ENCODE measurements at places on chromosomes 3 and 15.

DNA sequence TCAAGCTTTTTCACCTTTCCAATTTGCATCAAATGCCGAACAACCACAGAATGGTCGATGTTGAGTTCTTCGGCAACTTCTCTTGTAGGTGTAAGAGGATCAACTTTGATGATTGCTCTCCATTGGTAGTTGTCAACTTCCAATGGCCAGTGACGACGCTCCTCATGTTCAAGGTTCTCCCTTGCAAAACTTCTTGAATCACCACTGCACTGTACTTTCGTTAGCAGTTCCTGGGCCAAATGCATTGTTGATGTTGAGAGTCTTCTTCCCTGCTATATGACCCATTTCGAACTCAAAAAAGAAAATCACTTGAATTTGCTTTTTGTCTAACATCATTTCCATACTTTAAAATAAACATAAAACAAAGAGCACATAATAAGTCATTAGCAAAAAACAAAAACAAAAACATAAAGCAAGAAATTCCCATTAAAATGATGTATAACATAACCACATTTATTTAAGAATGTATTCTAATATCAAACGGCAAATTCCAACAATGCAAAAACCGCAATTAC, 71.2 kb upstream of the AP4E1 start:
- DNase-seq: no peak

- DNase-seq: no peak
Observed at GRCh38 chr3:70889162-70890019, 577.0 kb upstream of the MDFIC2 start.

DNA sequence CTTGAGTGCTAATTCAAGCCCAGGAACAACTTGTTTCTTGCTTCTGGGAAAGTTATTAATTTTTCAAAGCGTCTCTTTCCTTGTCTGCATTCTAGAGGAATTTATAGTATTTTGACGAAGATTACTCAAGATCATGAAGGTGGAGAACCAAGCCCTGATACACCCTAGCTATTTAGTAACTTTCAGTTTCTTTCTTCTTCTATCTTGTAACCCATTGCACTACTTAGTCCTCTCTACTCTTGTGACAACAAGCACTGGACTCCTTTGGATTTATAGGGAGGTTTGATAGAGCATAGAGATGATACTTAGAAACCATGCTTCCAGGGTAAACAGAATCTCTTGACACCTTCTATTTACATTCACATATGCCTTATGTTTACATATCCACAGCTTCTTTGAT, 203.3 kb upstream of the GRM7 start:
- DNase-seq: no peak

GRCh38 chr15:32722136-32722535, 4.3 kb downstream of the GREM1 start:
- DNase-seq: no peak

- DNase-seq: peak; percentile 51
Observed at GRCh38 chr3:187616307-187616972, 53.8 kb downstream of the SST start.

GRCh38 chr3:65788461-65788860, 250.3 kb downstream of the MAGI1 start:
- DNase-seq: no peak

DNA sequence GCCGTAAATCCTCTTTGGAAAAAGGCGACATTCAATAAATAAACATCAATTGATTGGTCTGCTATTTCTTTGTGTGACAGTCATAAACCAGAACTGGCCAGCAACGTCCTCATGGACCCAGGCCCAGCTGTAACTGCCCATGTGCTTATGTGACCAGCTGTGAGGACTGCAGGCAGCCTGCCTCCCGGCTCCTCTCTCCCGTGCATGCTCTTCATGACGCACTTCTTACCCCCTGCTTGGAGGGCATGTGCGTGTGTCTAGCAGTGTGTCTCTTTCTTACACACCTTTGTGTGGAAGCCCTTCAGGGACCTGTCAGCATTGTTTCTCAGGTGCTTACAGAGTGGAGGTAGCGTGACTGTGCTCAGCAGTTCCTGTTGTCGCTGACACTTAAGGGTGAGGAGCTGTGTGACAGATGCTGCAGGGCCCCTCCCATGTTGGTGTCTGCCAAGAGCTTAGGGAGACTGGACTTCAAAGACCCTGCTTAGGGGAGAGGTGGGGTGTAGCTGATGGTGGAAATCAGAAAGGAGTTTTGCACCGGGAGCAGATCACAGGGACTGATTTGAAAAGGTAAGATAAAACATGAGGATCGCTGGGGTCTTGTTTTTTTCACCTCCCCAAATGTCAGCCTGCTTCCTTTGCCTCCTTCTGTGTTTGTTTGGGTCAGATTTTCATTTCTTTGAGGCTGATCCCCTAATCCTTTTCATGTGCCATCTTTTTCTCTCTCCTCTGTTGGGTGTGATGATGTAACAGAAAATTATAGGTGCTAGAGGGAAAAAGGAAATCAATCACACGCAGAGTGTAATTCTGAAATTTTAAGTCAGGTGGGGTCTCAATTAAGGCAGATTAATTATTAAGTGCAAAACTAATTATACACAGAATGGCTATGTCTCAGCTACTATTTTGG, 2.1 kb downstream of the PODXL2 start:
- DNase-seq: no peak

DNA sequence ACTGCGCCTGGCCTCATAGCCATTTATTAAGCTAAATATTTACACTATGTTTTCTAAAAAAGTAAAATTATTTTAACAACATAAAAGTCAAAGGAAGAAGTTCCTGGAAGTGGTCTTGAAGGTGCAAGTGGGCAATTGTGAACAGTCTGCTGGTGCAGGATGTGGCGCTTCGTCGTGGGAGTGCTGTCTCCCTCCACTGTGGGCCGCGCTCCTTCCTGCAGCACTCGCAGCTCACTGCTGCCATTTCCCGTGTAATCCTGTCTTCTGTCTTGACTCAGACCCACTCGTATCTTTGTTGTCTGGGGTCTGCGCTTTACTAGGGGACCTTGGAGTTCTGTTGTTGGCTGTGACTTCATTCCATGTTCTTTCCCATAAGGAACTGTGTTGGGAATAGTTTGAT, 56.3 kb downstream of the APBA2 start:
- DNase-seq: no peak

DNA sequence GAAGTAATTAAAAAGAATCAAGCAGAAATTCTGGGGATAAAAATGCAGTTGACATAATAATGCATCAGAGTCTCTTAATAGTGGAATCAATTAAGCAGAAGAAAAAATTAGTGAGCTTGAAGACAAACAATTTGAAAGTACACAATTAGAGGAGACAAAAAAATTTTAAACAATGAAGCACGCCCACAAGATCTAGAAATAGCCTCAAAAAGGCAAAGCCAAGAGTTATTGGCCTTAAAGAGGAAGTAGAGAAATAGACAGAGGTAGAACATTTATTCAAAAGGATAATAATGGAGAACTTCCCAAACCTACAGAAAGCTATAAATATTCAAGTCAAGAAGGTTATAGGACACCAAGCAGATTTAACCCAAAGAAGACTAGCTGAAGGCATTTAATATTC, 113.3 kb downstream of the TBC1D2B start:
- no peak for DNase-seq

GRCh38 chr3:49295489-49296058, 18.5 kb upstream of the C3orf62 start:
- peak; percentile 27 for DNase-seq

GRCh38 chr3:108501535-108501934, 8.9 kb downstream of the MYH15 start:
- DNase-seq: no peak

- no peak for DNase-seq
Observed at GRCh38 chr3:110236976-110237610, 834.5 kb upstream of the NECTIN3 start.

DNA sequence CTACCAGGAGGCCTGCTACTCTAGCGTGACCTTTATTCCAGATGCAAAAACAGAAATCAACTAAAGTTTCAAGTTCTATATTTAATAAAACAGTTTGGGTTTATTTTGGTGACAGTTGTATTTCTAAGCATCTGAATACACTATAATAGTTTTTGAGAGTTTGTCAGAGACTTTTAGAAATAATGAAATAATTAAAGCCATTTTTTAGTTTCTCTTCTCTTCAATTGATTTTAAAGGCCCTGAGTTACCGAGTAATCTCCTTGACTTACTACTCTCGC, 523.4 kb downstream of the CADM2 start:
- no peak for DNase-seq

DNA sequence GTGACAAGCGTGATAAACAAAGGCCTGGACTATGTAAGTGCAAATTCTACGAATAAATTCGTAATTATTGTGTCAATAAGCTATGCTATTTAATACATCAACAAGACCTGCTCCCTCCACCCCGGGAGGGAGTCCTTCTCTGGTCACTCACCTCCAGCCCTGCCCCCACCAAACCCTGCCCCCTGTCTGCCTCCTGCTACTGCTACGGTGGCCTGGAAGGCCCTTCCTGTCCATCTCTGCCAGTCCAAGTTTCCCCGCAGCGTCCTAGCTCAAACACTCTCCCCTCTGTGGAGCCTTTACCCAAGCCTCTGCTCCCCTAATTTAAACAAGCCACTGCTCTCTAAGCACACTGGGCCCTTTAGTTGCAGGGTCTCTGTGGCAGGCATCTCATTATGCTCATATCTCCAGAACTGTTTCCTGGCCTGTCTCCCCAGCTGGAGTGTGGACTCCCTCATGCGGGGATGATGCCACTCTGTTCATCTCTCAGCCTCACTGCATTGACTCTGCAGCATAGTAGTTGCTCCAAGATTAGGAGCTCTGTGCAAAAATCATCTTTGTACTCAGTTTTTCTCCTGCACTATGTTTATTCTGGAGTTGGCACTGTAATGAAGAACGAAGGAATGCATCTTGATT, 241.2 kb downstream of the NTRK3 start:
- no peak for DNase-seq

GRCh38 chr3:51354731-51355615, 30.1 kb upstream of the MANF start:
- no peak for DNase-seq

GRCh38 chr15:100932676-100933348, 13.7 kb downstream of the LRRK1 start:
- no peak for DNase-seq

- peak; percentile 84 for DNase-seq
Observed at GRCh38 chr3:98540346-98540745, 8.6 kb downstream of the GPR15 start.

DNA sequence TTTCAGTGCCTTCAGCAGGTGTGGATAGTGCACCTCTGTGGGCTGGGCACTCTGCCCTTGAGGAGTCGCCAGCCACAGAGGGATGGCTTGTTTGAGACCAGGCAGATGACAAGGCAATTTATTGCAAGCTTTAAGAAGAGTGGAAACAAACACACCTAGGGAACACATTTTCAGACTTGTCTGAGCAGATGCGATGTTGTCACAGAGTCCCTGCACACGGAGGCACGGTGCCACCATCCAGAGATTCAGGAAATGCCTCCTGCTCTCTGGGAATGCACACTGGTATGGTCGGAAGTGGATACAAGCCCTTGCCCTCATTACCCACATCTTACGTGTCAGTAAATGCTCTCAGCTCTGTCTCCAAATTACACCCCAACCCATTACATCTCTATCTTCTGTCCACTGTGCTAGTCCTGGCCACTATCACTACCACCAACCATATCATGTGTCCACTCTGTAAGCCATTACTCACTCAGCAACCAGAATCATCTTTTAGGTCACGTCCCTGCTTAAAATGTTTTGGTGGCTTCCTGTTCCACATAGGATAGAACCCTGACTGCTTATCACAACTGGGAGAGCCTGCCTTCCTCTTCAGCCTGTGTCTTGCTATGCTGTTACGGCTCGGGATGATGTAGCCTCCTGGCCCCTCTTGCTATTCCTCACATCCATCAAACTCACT, 196.9 kb downstream of the SLCO3A1 start:
- DNase-seq: no peak

DNA sequence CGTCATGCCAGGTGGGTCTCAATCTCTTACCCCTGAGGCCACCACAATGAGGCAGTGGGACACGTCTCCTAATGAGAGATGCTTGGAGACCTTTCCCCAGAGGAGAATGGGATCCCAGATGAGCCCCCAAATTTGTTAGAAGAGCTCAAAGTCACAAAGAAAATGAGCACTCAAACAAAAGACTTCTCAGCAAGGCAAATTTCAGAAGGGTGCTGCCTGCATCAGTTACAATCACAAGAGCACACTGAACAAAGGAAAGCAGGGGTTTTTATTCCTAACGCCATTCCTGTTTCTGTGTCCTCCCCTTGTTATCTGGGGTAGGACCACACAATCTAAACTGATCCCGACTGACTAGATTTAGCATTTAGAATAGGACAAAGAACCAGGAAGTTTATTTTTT, 50.1 kb downstream of the DLG1 start:
- DNase-seq: no peak

DNA sequence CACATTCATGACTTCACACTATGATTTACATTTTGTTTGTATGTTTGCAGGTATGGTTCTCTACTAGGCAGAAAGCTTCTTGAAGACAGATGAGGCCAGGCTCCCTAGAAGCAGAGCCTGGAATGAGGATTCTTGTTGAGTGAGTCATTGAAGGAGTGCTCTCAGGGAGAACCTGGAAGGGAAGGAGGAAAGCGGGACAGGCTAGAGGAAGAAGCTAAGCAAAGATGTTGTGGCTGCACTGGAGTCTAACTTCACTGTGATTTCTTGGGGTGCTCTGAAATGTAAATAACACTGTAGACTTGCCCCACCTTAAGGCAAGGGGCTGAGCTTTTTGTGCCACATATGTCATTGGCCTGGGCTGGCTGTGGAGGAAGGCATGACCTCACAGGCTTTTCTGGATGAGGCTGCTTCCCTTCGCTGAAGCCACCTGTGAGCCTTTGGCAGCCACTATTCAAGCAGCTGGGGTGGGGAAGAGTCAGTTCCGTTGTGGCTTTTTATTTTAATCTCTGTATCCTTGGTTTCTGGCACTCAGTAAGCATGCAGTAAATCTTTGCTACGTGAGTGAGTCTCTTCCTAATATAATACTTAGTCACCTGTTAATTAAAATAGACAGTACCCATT, 307.3 kb downstream of the SV2B start:
- no peak for DNase-seq

DNA sequence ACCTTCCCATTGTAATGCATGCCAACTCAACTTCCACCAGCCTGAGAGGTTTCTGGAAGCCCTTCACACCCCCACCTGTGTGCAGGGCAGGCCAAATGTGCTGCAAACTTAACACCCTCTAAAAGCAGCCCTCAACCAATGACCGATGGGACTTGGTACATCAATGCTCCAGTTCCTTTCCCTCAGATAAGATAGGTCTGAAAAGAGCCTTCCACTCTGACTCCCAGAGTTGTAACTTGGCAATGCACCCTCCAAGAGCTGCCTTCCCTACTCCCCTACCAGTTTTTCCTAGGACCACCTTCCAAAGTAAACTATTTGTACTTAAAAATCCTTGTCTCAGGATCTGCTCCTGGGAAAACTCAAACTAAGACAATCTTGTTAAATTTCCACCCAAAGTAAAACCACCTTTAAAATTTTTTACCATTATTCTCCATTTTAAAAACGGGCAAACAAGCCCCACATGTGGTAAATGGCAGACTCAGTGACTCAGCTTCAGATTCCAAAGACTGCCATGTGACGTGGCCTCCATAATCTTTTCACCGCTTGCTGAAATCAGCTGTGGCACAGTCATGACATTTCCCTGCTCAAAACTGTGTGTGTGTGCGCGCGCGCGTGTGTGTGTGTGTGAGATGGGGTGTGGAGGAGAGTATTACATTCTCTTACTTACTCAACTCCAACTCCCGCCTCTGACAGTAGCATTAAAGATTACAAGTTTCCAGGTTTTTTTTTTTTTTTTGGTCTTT, 17.2 kb downstream of the RASGRP1 start:
- DNase-seq: no peak

GRCh38 chr3:4808637-4809036, 170.6 kb upstream of the BHLHE40 start:
- DNase-seq: no peak
